ENCODE measurements at places on chromosomes 2 and 18.

GRCh38 chr2:46942143-46942526 lies 26.5 kb upstream of the MCFD2 start:
- no peak for DNase-seq

DNA sequence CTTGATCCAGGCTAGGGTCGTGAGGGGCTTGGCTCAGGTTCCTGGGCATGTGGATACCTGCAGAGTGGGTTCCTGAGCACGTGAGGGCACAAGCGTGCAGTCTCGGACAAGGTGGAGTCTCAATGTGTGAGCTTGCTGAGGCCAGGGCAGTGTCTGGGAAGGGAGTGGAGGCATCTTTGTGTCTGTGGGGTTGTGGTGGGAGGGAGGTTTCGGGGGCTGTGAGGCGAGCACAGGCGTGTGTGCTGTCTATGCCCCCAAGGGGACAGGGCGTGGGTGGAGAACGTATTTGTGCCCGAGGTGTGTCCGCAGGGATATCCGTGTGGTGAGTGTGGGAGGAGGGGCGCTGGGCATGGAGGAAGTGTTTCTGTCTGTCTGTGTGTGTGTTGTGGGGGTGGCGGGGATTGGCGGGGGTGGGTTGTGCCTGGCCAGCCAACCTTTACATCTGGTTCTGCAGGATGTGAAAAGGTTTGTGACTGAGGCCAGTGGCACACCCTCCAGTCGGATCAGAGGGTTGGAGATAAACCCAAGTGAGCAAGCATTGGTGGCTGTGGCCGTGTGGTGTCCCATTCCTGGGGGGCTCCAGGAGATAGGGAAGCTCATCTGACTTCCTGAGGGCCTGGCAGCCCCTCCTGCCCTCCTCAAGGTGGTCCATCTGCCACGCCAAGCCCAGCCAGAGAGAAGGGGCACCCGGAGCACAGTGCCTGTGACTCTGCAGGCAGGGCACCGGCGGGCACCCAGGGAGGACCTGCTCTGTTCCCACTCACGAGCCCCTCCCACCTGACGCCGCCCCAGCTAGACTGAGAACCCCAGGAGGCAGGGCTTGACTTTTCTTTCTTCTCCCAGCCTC lies 57.1 kb downstream of the ZFP36L2 start:
- no peak for DNase-seq

DNA sequence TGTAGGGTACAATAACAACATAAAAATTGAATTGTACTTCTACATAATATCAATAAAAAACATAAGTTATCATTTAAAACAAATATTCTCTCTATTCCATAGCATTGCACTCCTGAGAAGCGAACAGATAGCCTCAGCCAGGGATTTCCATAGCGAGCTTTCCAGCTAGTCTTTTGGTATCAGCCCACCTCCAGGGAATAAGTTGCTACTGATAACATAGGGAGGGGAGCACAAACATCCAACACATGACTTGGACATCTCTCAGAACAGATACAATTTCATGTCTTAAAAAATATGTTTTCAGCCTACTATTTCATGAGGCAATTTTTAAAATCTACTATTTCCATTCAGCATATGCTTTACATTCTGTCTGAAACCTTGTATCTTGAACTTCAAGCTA lies 804.4 kb upstream of the RAB6C start:
- DNase-seq: no peak

DNA sequence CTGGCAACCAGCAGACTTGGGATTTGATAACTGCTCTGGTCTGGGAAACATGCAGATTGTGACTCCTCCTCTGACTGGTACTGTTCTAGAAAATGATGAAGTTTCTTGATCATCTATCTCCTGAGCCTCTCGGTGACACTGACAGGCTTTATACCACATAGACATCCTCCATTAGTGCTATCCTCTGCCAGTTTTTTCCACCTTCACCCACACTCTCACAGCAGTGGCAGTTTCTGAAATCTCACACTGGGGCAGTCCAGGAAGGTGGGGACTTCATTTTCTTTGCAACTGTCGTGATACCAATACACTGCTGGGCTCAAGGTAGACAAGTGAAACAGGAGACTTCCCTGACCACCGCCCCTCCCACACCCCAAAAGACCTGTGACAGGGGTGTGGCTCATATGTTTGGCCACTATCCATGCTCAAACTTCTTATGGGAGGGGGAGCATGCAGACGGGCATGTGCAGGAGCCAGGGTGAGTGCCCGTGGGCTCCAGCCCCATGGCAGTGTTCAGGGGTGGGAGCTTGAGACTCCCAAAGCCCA lies 66.3 kb upstream of the RMDN2 start:
- no peak for DNase-seq

- DNase-seq: no peak
These were observed 60.8 kb upstream of the GLS start for GRCh38 chr2:190819840-190820301.

- DNase-seq: no peak
These were observed 422.4 kb downstream of the PID1 start for GRCh38 chr2:228848638-228849037.

DNA sequence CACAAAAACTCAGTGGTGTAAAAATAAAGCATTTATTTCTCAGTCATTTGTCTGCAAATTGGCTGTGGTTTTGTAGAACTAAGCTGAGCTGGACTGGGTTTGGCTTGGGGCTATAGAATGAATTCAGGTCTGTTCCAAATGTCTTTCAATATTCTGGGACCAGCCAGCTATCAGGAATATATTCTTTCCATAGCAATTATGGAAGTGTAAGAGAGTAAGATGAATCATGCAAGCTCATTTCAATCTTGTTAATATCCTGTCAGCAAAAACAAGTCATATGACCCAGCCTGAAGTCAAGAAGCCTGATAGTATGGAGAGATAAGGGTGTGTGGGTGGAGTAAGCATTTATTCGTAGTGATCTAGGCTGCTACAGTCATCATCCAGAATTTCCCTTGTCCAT lies 481.0 kb upstream of the CDH2 start:
- no peak for DNase-seq

- DNase-seq: no peak
These were observed 169.8 kb downstream of the TNS1 start for GRCh38 chr2:217832987-217833386.

DNA sequence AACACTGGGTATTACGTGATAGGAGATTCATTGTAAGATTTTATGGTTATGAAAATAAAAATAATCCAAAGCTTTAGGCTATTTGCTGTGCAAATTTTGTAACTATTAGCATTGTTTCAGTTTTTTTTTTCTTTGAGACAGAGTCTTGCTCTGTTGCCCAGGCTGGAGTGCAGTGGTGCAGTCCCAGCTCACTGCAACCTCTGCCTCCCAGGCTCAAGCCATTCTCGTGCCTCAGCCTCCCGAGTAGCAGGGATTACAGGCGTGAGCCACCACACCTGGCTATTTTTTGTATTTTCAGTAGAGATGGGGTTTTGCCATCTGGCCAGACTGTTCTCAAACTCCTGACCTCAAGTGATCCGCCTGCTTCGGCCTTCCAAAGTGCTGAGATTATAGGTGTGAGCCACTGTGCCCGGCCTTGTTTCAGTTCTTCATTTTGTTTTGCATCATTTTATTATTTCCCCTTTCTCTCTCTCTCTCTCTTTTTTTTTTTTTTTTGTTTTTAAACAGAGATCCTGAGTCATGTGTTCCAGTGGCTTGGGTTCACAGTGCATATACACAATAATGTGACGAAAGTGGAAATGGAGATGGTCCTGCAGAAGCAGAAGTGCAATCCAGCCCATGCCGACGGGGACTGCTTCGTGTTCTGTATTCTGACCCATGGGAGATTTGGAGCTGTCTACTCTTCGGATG lies 25.8 kb downstream of the CASP10 start:
- no peak for DNase-seq

DNA sequence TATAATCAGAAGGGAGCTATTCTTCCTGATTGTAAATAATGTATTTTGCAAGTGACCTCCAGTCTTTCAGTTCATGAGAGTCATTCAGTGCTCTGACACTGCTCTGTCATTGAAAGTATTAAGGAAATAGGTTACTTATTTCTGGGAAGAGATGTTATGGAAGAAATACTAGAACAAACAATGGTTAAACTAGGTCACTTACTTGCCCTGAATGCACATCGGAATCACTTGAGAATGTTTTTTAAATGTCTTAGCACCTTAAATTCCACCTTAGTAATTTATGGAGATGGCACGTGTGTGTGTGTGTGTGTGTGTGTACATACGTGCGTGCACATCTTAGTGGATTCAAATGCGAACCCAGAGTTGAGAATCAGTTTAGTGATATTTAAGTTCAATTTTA lies 126.6 kb upstream of the KCNH7 start:
- no peak for DNase-seq
